Stimulated activated naive CD8-positive, alpha-beta T cell treated with anti-CD3 and anti-CD28 coated beads, Interleukin-15, Interleukin-2, amounts not matched to agents 100 U/mL and 50 U/mL, for 24 hours (primary cell): ENCODE measurements at places on chromosomes 11 and 22.

DNA sequence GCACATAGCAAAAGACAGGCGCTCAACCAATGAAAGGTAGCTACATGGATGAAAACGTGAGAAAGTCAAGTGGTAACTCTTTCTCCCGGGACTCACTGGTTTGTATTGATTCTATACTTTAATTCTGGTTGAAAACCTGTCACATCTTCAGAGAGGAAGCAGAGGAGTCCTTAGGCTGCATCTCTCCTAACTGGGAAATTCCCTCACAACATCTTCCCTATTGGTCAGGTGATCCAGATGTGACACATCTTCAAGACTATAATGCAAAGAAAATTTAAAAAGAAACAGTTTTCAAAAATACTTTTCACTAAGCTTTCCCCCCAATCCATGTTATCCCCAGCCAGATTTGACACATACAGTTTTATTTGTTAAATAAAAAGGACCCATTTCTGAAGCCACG is 62.7 kb upstream of the RCN1 start:
- DNase-seq: no peak

DNA sequence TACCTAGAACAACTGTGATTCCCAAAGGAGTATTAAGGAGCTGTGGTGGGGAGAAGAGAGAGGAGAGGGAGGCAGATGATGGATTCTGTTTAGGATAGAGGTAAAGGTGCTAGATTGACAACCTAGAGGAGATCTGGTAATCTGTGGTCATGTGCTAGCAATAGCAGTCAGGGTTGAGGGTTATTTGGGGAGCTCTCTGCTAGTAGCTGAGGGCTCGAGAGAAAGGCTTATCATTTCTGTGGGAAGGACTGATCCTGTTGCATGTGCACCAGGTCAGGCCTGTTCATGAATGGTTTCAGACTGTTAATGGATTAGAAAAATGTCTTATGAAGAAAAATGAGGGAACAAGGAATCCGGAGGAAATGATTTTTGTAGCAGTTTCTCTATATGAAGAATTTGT is 63.2 kb downstream of the MTMR3 start:
- DNase-seq: no peak

DNA sequence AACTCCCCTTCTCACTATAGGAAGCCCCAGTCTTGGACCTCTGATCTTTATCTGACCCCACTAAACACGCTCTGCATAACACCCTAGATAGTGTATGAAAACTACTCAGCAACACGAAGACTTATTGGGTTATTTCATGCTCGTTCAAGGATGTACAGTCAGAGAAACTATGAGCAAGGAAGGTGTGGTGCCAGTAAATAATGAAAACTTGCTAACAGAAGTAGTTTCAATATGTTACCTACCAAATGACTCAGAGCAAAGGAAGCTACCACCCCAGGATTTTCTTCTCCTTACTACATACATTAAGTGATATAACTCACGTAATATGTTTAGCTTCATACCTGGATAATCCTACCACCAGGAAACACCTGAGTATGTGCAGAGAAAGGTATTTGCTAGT is 25.9 kb upstream of the LYVE1 start:
- no peak for DNase-seq

DNA sequence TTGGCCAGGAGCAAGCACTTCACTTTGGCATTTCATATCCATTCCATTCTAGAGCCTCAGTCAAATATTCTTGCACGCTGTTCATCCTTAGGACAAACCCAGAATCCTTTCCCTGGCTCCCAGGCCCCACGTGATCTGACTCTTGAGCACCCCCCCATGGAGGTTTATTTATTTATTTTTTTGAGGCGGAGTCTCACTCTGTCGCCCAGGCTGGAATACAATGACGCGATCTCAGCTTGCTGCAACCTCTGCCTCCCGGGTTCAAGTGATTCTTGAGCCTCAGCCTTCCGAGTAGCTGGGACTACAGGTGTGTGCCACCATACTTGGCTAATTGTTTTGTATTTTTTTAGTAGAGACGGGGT is 12.7 kb upstream of the TSGA10IP start:
- no peak for DNase-seq

GRCh38 chr11:109223451-109223850 is 198.5 kb upstream of the C11orf87 start:
- DNase-seq: no peak

- DNase-seq: no peak
These were observed 381.6 kb upstream of the CADM1 start for GRCh38 chr11:115885535-115886421.

GRCh38 chr22:48367731-48368130 is 1459.9 kb downstream of the BRD1 start:
- no peak for DNase-seq

GRCh38 chr22:26923531-26923930 is 266.1 kb downstream of the MIAT start:
- no peak for DNase-seq

DNA sequence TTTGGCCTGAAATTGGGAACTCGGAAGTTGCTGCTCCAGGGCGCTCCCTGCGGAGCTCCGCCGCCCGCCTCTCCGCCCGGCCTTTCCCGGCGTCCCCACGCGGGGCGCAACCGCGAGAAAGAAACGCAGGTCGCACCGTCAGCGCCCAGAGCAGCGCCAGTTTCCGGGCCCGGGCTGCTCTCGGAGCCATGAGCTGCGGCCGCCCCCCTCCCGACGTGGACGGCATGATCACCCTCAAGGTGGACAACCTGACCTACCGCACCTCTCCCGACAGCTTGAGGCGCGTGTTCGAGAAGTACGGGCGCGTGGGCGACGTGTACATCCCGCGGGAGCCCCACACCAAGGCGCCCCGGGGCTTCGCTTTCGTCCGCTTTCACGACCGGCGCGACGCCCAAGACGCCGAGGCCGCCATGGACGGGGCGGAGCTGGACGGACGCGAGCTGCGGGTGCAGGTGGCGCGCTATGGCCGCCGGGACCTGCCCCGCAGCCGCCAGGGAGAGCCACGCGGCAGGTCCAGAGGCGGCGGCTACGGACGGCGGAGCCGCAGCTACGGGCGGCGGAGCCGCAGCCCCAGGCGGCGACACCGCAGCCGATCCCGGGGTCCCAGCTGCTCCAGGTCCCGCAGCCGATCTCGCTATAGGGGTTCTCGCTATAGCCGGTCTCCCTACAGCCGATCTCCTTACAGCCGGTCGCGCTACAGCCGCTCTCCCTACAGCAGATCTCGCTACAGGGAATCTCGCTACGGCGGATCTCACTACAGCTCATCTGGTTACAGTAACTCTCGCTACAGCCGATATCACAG is 521 bp downstream of the SRSF8 start:
- DNase-seq: peak; percentile 83

GRCh38 chr22:25448435-25449051 is 115.9 kb upstream of the GRK3 start:
- peak; percentile 41 for DNase-seq

DNA sequence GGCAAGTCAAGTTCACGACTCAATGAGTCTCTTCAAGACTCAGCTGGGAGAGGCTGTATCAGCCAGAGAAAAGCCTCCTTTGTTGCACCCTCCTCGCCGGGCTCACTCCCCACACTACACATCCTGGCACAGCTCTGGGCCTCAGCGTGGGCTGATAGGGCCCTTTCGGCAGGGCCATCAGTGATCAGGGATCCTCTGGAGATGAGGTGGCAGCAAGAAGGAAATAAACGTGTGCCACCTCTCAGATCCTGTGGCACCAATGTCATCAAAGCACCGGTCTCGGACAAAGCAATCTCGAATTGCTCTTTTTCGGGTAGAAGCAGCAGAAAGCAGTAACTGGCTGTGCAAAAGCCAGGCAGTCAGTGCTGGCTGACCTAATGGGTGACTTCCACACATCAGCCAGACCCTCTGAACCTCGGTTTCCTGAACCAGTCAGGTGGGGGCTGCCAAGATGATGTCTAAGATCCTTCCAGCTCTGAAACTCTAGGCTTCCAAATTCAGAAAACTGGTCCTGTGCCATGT is 2.1 kb downstream of the EHD1 start:
- peak; percentile 57 for DNase-seq

GRCh38 chr22:25746012-25746373 is 4.0 kb downstream of the MYO18B start:
- DNase-seq: no peak

- DNase-seq: no peak
These were observed 2.6 kb downstream of the SYNGR1 start for GRCh38 chr22:39352306-39352891.

DNA sequence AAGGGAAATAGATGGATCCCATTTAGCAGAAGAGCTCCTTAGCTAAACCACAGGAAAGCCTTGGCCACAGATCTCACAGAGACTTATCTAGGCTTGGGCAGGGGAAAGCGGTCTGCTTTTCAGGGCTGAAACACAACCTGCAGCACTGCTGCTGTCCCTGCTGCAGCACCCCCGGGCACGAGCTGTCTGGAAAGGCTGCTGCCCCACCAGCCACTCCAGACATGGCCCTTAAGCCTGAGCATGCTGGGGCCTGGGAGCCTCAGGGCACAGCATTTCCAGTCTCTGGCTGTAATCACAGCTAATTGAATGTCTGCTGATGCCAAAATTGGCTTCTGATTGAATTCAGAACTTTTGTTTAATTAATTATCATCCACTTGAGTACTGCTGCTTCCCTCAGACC is 115.0 kb downstream of the TMPRSS5 start:
- no peak for DNase-seq
